ENCODE measurements at places on chromosomes 3 and 15.
A peak's percentile ranks its signal among the peaks of the same experiment; 100 is the strongest.

DNA sequence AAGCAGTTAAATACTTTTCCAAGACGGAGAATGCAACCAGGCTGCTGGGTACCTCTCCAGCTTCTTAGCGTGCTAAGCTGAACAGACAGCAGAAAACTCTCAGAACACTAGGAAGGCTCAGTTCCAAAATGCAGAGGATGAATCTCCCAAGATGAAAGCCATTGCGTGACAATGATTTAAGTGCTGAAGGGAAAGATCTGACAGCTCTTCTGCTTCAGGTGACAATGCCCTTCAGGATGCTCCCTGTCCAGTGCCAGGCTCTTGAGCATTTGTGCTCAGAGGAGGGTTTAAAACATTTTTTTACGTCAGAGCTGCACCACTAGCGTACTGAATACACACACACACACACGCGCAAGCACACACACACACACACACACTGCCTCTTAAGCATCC lies 26.3 kb downstream of the ARHGEF3 start:
- DNase-seq = no peak

GRCh38 chr15:62452026-62452425 lies 286.9 kb upstream of the C2CD4B start:
- no peak for DNase-seq

DNA sequence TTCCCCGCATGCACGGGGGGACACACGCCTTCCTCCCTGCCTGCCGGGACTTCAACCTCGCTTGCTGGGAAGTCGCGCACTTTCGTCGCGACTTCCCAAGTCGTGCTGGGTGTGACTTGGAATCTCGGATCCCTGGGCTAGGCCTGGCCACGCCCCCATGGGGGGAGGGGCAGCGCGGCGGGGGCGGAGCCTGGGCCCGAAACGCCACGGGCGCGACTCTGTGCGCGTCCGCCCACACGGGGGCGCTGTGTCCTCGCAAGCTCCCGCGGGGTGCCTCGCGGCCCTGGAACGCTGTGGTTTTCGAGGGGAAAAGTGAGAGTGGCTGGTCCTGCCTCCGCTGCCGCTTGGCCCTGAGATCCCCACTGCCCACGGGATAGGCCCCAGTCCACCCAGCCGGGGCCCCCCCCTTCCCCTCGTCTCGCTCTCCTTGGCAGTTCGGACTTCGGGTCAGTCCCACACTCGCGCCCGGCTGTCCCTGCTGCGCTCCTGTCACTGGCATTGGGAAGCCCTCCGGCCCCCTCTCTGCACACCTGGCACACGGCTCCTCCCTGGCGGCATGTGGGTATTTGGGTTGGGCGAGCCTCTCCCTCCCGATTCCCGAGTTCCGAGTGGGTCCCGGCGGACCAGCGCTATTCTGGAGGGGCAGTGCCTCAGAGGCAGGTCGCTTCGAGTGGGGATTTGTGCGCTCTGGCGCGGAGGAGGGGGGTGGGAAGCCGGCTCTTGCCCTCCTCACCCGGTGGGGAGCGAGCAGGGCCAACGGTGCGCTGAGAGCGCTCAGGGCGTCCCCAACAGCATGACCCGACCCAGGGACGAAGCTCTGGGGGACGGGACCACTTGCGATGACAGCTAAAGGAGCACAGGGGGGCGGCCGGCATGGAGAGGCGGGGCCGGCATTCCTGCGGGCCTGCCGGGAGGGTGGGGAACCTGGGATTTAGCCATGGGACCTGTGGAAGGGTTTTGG lies 23.6 kb downstream of the SEC61A1 start:
- DNase-seq = peak; percentile 84

DNA sequence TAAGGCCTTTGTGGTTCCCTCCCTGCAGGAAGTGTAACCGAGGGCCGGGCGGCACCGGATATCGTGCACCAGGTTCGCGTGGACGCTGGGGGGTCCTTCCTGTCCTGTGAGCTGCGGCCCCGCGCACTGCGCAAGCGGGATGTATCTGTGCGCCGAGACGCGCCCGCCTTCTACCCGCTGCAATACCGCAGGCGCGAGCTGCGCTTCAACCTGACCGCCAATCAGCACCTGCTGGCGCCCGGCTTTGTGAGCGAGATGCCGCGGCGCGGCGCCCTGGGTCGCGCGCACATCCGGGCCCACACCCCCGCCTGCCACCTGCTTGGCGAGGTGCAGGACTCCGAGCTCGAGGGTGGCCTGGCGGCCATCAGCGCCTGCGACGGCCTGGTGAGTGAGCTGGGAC lies 35.9 kb downstream of the SAXO2 start:
- DNase-seq = no peak

GRCh38 chr3:148820361-148821245 lies 7.0 kb upstream of the CPB1 start:
- DNase-seq = no peak

- DNase-seq = no peak
Measured at GRCh38 chr15:59401824-59402569, 29.3 kb upstream of the MYO1E start.

GRCh38 chr15:68500363-68501258 lies 68.6 kb upstream of the ITGA11 start:
- DNase-seq = no peak

- no peak for DNase-seq
Measured at GRCh38 chr3:9779721-9780457, 10.1 kb upstream of the CAMK1 start.

DNA sequence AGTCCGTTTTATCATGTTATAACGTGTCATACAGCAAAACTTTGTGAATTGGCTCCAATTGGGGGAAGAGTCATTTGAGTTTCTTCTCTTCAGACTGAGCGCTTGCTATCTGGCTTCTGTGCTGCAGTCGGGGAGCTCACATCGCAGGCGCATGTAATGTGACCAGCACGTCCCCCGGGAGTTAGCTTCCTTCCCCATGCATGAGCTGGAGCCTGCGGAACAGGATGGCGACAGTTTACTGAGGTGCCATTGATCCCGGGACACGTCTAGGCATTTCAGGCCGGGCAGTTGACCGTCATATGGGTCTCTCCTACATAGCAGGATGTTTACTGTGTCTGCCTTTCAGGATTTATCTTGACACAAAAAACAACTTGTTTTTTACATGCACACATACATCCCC lies 44.8 kb downstream of the CMTM8 start:
- no peak for DNase-seq

DNA sequence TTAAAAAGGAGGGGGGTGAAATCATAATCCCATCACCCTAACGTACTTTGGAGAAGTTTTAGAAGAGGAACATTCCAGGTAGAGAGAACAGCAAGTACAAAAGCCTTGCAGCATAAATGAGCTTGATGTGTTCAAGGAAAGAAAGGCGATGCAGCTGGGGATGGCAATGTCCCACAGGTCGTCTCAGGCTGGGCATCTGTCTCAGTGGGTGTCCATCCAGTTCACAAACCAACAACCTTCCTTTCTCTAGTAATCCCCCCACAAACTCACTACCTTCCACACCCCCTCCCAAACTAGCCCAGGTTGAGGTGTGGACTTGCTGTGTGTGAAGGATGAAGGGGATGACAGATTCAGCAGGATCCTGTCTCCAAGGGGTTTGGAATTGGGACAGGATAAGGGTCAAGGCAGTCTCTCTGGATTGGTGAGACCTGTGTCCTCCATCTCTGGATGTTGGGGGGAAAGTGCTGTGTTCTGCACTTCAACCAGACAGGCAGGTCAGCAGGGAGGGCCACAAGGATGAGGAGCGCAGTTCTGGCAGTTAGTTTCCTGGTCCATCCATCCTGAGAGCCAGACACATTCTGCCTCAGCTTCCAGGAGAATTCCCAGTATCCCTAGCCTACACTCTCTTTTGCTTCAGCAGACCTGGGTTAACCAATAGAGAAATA lies 1.7 kb upstream of the ESYT3 start:
- DNase-seq = no peak

DNA sequence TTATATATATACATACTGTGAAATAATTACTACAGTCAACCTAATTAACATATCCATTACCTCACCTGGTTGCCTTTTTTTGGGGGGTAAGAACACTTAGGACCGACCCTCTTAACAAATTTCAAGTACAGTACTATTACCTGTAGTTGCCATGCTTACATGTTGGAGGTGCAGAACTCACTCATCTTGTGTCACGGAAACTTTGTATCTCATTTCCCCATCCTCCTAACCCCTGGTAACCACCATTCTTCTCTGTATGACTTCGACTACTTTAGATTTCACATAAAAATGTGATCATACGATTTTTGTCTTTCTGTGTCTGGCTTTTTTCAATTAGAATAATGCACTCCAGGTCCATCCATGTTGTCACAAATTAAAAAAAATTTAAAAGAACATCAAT lies 55.5 kb upstream of the MELTF start:
- DNase-seq = no peak

DNA sequence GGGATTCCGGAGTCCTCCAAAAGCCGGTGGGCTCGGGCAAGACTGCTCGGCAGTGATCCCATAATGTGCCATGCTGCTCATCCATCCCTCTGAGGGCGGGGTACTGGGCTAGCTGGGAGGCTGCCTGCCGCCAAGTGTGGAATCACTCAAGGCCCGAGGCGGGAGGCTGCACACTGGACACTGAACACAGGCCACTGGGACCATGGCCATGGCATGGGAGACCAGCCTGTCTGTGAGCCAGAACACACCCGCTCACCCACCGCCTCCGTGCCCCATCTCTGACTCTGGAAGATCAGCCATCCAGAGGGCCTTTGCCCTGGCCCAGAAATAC lies 1.4 kb downstream of the C3orf22 start:
- no peak for DNase-seq

DNA sequence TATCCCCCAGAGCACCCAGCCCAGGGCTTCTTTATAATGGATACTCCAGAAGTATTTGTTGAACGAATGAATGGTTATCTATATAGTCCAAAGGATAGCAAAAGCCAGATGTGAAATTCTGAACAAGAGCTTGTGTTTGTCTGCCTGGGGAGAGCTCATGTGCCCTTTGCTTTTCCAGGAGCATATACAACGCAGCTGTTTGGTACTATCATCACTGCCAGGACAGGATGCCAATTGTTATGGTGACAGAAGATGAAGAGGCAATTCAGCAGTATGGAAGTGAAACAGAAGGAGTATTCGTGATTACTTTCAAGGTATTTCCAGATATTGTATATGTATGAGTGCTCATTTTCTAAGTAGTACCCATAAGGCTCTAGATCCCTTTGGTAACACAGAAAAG lies 15.2 kb downstream of the DIS3L start:
- DNase-seq = no peak

DNA sequence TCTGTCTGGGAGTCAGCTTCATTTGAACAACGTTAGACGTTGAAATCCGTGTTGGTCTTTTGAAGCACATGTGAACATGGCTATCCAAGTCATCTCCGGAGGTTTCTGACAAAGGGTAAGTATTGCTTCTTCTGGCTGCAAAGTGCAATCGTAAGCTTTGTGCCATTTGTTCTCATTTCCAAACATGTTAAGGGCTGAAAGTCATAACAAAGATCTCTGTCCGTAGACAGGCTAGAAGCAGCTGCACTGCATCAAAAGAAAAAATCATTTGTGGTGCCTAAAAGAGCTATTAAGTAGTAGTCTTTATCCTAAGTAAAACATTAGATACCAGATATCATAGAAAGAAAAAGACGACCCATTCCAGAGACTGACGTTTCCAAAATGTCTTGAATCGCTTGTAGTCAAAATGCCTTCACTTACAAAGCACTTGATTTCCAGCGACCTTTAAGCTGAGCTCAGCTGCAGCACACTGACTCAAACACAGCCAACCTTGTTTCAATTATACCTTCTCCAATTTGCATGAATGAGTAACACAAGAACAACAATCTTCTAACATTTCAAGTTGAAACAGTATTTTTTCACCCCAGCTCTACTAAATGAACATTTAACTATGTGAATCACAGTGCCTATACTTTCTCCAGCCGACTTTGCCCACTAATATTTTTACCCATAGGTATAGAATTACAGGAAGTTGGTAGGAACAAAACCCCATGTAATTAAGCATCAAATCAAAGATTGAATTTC lies 76.6 kb downstream of the NEDD4 start:
- no peak for DNase-seq

DNA sequence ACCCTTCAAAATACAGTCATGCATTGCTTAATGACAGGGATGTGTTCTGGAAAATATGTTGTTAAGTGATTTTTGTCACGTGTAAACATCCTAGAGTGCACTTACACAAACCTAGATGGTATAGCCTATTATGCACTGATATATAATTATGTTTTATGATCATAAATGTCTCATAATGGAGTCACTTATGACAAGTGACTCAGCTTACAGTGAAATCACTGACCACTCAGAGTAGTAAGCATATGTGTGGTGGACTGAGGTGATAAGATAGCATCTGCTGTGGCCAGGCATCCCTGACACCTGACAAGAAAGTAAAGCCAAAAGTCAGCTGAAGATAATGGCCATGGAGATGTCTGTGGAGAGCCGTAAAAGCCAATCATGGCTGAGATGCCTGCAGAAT lies 5.4 kb downstream of the ACAD11 start:
- no peak for DNase-seq

DNA sequence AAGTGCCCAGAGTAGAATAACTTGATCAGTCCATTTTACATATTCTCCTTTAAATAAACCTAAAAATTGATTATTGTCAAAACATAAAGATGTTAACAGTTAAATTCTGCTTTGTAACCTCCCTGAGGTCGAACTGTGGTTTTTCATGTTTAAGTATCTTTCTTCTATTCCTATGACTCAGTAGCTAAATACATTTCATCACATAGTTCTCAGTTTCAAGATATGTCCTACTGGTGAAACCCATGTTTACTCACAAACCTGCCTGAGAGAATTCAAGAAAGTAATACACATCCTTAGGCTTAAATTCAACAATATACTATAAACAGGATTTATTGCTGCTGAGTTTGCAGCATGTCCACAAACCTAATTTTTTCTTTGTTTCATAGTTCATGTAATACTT lies 692.9 kb downstream of the ZPLD1 start:
- peak; percentile 18 for DNase-seq

DNA sequence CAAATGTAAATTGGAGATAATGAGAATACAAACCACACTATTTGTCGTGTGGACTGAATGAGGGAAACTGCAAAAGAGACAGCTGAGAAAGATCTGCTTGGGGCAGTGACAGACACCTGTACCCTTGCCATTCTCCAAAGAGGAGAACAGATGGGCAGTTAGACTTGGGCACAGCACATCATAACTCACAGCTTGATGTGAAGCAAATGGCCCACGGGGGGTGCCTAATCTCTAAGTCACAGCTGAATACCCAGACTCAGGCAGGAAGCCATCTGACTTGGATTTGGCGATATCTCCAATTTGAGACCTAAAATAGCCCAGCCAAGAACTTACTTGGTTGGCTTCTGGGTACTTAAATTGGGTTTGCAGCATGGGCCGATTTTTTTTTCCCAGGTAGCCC lies 10.0 kb upstream of the SLC6A11 start:
- DNase-seq = no peak

- peak; percentile 89 for DNase-seq
Measured at GRCh38 chr3:158790901-158791589, 10.8 kb upstream of the MFSD1 start.

DNA sequence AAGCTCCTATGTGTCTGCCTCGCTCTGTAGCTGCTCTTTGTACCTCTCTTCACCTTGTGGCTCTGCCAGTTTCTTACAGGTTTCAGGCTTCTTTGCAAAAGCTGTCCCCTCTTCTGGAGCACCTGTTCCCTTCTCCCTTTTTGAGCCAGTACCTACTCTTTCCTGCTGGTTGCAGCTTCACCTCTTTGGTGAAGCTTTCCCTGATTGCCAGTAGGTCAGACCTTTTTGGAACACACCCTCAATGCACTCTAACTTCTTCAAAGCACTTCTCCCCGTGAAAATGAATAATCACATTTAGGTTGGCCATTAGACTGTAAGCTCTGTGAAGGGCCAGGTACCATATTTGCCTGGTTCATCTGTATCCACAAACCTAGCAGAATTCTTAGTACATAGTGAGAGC lies 60.3 kb downstream of the BHLHE40 start:
- no peak for DNase-seq
